Cerebellar nuclear complex (tissue), 1 donor: ENCODE measurements at places on chromosomes 7 and 10.

DNA sequence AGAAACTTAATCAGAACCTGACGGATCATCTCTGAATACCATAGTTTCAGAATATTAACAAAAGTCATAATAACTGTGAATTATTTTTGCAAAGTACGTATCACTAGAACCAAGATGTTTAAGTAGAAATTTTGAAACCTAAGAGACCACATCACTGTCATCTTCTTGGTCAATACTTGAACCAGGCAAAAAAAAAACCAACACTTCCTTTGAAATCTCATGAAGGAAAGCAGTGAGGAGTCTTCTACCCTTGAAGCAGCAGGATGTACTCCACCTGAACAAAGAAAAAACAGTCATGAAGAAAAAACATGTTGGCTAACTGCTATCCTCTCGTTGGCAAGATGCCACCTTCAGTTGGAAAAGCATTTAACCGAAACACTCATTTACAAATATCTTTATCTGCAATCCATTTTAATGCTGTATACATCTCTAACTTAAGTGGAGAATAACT lies 82.4 kb downstream of the SRPK2 start:
- DNase-seq: no peak

- DNase-seq: no peak
Measured at GRCh38 chr7:74479961-74480829, 26.5 kb downstream of the GTF2IRD1 start.

DNA sequence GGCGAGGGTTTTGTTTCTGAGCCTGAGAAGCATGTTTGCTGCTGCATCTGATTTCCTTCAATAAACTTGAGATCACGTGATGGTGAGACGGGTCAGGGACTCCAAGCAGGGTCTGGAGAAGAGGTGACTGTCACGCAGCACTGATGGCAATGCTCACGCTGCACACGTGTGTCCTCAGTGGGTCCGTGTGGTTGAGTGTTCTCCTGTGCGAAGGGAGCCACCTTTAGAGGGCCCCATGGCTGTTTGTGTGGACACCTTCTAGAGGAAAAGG lies 100.4 kb downstream of the WDR37 start:
- no peak for DNase-seq

DNA sequence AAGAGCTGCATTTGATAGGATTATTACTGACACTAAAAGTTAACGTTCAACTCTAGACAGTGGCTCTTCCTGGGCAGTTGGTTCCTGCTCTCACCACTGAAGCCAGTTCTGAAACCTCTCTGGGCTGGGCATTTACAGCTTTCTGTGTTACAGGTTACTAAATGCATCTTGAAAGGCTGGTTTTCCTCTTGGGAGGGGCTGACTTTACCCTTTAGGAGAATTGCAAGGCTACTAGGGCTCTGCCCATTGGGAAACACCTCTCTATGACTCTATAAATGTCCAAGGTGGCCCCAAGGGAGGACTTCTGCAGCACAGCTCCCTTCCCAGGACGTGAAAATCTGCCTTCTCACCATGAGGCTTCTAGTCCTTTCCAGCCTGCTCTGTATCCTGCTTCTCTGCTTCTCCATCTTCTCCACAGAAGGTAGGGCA lies at the start of gene GPR15LG:
TSS of gene GPR15LG (plus strand) at position 301 of the 429 bp plus-strand sequence. CDS start at position 352, 51 bp downstream.
- no peak for DNase-seq

GRCh38 chr7:44982535-44982923 lies 3.7 kb upstream of the MYO1G start:
- DNase-seq: no peak

- DNase-seq: no peak
Measured at GRCh38 chr10:128475686-128476367, 349.6 kb upstream of the MKI67 start.

- DNase-seq: no peak
Measured at GRCh38 chr10:6173203-6173602, 29.5 kb upstream of the PFKFB3 start.

DNA sequence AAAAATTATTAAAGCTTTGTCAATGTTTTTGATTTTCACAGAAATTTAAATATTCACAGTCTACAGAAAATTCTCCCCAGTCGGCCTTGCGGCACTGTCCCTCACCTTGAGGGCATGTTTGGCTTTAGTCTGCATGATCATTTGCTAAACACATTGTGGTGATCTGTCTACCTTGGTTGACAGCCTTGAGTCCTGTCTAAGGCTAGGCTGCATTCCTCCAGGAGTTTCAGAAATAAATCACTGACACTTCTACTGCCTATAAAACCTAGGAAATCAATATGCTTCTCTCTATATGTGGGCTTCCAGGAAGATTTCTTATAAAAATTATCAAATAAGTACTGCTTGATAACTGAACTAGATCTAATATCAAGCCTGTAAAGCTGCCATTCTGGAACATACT lies 430.7 kb upstream of the GRM3 start:
- no peak for DNase-seq

DNA sequence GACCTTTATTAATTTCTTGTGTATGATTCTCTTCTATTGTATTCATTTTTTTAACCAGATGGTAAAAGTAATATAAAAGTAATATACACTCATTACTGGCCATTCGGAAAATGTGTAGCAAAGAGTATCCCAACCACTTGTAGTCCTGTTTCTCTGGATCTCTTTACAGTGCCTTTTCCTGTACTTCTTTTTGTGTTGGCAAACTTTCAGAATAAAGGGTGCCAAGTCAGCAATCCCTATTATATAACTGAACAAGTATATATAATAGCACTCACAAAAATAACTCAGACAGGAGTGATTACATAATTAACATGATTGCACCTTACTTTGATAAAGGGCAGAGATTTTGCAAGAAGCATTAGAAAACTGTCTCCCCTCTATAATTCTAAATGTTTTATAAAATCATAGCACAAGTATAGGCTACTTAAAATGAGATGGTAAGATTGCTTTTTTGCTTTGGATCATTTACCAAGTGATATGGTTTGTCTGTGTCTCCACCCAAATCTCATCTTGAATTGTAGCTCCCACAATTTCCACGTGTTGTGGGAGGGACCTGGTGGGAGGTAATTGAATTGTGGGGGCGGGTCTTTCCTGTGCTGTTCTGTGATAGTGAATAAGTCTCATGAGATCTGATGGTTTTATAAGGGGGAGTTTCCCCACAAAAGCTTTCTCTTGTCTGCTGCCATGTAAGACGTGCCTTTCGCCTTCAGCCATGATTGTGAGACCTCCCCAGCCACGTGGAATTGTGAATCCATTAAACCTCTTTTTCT lies 41.5 kb upstream of the EPC1 start:
- no peak for DNase-seq

DNA sequence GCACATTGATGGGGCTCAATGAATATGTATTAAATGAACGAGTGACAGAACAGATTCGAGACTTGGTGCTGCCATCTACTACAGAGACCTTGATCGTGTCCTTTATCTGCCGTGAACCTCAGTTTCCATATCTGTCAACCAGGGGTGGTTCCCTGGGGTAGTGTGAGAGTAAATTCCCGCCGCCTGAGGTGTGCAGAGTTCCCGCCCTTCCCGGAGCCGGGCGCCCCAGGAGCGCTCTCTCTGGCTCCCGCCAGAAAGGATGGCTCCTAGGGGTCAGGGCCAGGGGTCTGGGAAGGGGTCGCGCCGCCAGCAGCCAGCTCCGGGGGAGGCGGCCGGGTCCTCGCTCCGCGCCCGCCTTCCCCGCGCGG lies 333 bp upstream of the PLCE1 start:
- DNase-seq: no peak

DNA sequence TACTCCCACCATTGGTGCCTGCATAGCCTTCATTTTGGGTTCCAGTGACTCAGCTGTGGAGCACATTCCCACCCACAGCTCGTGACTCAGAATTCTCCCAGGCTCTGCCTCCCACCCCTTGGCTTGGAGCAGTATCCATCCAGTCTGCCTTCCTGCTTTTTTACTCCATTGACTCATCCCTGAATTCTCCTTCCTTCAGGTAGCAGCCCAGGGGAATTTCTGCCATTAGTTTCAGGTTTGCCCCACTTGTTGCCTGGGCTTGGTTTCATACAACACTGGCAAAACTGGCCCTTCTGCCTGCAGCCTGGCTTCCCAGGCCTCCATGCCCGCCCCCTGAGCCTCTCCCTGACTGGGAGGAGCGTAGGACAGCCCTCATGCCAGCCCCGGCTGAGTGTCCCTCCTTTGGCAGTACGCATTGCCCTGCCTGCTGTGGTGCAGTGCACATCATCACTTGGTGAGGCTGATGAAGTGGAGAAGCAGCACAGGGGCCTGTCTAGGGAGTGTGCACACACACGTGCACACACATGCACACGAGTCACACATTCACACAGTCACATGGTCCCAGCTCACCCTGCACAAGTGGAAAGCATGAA lies 55.0 kb downstream of the SNX10 start:
- DNase-seq: no peak

DNA sequence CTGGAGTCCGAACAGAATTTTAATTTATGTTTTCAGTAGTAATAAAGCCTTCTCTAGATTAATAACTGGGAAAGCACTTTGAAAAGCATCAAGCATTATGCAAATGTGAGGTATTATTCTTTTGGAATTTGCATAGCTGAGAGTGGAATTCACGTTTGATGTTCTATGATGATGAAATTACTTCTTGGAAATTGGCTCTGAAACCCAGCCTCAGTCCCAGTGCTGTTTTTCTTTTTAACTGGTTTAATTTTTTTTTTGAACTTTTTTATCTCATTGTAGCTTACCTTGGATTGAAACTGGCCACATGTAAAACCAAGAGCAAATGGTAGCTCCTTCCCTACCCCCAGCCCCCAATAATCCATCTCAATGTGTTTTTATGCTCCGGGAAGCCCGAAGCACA lies 1.2 kb downstream of the TBXAS1 start:
- DNase-seq: no peak

DNA sequence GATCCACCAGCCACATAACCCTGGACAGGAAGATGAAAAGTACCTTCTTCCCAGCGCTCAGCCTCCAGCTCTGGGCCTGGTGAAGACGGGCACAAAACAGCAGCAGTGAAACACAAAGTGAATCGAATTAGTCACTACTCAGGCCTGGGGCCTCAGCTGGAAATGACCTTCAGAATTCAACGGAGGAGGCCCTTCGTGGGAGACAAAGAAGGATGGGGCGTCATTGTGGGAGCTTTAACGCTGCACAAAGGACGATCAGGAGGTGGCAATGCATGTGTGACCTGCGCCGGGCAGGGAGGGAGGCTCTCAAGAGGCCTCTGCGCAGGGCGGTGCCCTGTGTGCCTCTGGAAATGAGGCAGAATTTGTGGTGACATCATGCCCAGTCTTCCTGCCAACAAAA lies 161.9 kb downstream of the DNAJB6 start:
- no peak for DNase-seq

GRCh38 chr7:132455378-132455777 lies 120.9 kb downstream of the PLXNA4 start:
- no peak for DNase-seq
